ENCODE measurements at places on chromosomes 1 and 21.

GRCh38 chr1:219149953-219150352 is 23.7 kb upstream of the LYPLAL1 start:
- DNase-seq: no peak

DNA sequence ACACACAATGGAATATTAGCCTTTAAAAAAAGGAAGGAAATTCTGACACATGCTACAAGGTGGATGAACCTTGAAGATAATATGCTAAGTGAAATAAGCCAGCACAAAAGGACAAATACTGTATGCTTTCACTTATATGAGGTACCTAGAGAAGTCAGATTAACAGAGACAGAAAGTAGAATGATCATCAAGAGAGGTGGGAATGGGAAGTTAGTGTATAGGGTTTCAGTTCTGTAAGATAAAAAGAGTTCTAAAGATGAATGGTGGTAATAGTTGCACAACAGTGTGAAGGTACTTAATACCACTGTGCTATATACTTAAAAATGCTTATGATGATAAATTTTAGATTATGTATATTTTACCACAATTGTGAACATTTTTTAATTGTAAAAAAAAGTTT is 7.2 kb downstream of the RPAP2 start:
- no peak for DNase-seq

DNA sequence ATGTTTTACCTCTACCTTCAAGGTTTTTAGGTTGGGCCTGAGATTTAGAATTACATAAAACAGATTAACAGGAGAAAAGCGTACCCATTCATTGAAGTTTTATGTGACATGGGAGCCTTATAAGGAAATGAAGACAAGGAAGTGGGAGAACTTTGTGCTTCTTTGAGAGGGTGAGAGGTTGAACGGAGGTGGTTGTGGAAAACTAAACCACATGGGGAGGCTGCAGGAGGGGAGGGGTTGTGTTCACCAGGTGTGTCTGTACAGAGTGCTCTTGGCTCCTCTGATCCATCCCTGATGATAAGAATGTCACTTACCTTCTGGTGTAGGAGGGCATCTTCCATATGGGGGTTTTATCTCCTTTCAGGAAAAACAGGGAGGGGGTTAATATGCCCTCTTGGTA is 2.7 kb downstream of the SLX9 start:
- no peak for DNase-seq

- peak; percentile 5 for DNase-seq
Measured at GRCh38 chr21:45029298-45029947, 45.0 kb upstream of the ADARB1 start.

GRCh38 chr1:240282061-240282830 is 190.6 kb downstream of the FMN2 start:
- DNase-seq: no peak

GRCh38 chr1:159548126-159548525 is 12.3 kb upstream of the OR10J5 start:
- no peak for DNase-seq

GRCh38 chr1:155192346-155193274 is 15.1 kb downstream of the THBS3 start:
- DNase-seq: peak; percentile 15

- DNase-seq: no peak
Measured at GRCh38 chr1:243394601-243395464, 139.0 kb downstream of the SDCCAG8 start.

DNA sequence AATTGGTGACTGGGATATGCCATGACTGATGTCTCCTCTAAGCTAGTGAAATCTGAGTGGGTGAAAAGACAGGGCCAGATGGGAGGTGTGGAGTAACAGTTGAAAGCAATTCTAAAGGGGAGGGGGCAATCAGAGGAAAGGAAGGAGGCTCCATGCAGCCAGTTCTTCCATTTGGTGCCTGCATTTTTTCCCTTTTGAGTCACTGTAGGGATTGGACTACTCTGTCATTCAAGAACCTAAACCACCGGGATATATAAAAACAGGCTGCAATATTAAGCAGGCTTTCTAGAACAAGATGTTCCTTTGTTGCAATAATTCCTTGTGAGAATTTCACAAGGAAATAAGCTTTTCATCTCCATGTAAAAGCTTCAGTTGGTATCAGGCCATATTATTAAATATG is 18.3 kb downstream of the CLIC6 start:
- DNase-seq: no peak

- no peak for DNase-seq
Measured at GRCh38 chr1:119898530-119898929, 2.2 kb upstream of the ADAM30 start.

DNA sequence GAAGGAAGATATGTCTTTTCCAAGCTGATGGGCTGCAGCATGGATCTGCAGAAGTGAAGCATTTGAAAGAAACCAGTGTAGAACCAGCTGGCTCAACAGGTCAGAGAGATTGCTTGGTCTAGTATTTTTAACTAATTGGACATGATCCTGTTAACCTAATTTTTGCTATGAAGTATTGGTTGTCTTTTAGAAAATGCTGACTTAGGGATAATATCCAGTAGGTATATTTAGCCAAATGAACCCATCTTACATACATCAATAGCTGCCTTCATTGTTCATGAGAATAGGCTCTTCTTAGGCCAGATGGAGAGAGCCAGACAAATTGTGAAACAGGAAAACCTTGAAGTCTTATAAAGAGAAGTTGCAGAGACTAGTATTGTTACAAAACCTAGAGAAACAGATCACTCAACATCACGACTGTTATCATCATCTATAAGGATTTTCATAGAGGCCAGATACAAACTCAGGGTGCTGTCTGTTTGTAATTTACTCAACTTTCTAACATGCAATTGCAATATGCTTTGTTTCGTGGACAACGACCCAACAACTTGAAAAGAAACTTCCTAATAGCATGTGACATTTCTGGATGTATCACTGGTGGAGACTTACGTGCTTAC is 148.2 kb downstream of the DISC1 start:
- no peak for DNase-seq

- DNase-seq: no peak
Measured at GRCh38 chr1:203170625-203171330, 4.8 kb downstream of the MYBPH start.

DNA sequence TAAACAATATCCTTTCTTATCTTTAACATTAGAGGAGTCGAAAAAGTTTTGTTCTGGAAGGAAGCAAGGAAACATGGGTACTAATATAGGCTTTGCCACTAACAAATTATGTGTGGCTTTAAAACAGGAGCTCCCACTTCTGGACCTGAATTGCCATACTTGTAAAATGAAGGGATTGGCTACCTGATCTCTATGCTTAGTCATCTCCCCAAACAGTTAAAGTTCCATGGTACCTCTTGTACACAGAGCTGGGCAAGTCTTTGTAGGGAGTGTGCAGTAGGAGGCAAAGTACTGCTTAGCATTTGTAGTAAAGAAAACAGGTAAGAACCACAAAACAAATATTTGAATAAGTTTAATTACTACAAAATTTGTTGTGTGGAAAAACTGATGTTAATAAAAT is 81.3 kb downstream of the MAST2 start:
- no peak for DNase-seq

GRCh38 chr1:192905049-192905448 is 96.2 kb downstream of the RGS2 start:
- no peak for DNase-seq

- no peak for DNase-seq
Measured at GRCh38 chr1:94090761-94091160, 30.2 kb downstream of the ABCA4 start.

- DNase-seq: no peak
Measured at GRCh38 chr1:116415699-116416533, 42.9 kb downstream of the ATP1A1 start.

DNA sequence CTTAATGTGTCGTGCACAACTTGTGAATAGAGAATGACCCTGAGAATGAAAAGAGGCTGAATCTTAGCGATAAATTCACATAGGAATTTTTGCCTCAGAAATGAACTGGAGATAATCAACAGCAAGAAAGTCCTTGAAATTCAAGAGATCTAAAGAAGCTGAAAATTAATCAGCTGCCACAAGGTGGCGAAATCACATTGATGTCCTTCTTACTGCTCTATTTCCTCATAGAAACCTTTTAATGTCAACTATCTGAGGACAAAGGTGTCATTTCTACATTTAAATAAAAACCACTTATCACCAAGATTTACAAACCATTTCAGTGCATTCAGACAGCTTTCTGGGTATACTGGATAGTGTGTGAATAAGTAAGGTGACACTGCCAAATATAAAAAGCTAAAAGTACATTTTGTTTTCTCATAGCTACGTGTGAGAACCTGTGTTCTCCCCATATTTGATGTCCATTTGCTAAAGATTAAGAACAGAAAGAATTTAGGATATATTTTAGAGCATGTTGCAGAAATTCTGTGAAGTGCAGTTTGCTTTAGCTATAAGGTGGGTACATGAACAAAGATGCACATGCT is 485.3 kb upstream of the PTBP2 start:
- peak; percentile 41 for DNase-seq

GRCh38 chr1:220272841-220273090 is 513 bp upstream of the RAB3GAP2 start:
- no peak for DNase-seq

GRCh38 chr1:13945856-13946255 is 245.9 kb downstream of the PRDM2 start:
- no peak for DNase-seq

GRCh38 chr1:2133879-2134215 is 60.7 kb downstream of the FAAP20 start:
- DNase-seq: no peak

- no peak for DNase-seq
Measured at GRCh38 chr1:1911350-1912041, 3.6 kb upstream of the CALML6 start.

DNA sequence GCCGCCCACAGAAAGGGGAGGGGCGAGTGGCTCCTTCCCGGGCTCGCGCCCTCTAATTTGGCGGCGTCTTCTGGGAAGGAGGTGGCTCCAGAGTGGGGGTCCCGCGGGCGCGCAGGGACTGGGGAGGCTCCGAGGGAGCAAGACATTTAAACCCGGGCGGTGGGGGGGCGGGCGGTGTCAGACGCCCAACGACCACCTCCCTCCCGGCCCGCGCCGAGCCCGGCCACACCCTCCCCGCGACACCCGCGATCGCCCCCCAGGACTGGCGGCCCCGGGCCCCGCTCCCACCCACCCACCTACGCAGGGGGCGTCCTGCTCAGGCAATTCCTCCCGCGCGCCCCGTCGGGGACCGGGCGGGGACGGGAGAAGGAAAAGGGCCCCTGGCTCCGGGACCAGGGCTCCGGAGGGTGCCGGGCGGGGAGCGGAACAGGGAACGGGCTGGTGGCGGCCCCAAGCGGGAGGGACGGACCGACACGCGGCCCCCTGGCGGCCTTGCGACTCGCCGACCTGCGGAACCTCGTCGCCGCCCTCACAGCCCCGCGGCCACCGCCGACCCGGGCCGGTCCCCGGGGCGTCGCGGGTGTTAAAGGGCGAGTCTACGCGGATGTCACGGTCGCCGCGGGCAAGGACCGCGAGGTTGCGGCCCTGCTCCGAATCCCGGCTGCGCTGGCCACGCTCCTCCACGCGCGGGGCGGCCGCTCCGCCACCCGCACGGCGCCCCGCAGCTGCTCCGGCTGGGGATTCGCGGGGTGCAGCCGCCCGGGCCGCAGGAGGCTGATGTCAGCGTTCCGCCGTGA is 94.0 kb upstream of the FMN2 start:
- no peak for DNase-seq

- DNase-seq: no peak
Measured at GRCh38 chr21:39900491-39900890, 33.3 kb downstream of the PCP4 start.

- no peak for DNase-seq
Measured at GRCh38 chr1:117857418-117857817, 72.0 kb downstream of the GDAP2 start.

GRCh38 chr1:27350663-27351540 is 9.1 kb downstream of the SYTL1 start:
- DNase-seq: no peak

DNA sequence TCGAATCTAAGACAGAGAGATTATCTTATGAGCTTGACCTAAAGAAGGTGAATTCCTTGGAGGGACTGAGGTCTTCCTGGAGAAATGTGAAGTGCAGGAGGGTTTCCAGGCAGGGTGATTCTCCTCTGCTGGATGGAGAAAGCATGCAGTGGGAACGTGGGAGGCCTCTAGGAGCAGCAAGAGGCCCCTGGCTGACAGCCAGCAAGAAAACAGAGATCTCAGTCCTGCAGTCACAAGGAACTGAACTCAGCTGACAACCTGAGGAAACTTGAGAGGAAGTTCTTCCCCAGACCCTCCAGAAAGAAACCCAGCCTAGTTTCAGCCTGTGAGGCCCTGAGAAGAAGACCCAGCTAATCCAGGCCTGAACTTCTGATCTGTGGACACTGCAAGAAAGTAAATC is 345.9 kb downstream of the FAM72C start:
- no peak for DNase-seq

DNA sequence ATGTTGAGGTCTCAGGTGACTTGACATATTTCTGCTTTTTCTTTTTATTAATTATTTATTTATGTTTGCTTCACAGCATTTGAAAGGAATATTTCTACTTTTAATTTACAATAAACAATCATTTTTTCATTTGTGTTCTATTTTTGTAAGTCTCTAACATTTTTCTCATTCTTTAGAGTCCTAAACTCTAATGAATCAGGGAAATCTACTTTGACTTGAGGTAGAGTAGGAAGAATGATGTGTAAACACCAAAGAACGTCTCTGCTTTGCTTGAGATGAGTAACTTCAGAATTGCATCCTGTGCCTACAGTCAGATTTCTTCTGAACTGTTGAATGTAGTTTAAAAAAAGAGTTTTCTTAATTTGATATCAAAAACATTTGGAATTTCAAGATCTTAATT is 65.2 kb downstream of the CNST start:
- no peak for DNase-seq

DNA sequence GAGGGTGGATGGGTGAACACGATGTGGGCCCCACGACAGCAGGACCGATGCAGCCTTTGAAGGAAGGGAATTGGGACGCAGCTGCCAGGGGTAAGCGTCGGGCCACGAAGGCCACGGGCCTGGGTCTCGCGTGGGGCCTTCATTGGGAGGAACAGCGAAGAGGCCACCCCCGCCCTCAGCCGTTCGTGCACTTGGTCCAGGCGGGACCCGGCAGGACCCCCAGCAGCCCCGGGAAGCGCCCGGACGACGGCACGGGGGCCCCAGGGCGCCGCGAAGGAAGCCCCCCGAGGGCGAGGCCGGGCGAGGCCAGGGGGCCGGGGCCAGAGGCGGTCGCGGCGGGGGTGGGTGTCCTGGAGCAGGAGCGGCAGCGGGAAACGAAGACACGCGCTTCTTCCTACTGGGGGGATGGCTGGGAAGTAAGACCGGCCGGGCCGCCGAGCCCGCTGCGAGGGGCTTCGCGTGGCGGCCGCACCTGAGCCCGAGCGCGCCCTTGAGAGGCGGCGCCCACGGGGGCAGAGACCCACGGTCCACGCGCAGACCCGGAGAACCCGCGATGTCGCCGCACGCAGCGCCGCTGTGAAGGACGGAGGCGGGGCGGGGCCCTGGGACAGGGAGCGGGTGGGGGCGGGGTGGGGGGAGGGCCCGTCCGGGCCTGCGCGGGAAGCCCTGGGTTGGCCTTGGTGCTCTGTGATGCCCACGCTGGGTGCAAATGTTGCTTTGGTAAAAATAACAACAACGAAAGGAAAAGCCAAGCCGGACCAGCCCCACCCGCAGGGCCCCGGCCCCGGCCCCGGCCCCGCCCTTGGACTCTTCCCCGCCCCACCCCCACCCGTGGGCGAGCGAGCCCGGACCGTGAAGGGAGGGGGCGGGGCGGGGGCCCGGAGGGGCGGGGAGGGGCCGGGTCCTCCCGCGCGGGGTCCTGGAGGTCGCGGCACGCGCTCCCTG is 56.0 kb upstream of the ADARB1 start:
- no peak for DNase-seq

Data from NCI-H1092 (cell line).